ENCODE measurements at places on chromosomes 6 and 20.
A peak's percentile ranks its signal among the peaks of the same experiment; 100 is the strongest.

- peak; percentile 82 for DNase-seq
Observed at GRCh38 chr6:134422426-134423231, 104.7 kb upstream of the SGK1 start.

GRCh38 chr6:157106487-157106886, 216.8 kb downstream of the TMEM242 start:
- DNase-seq, result no peak

DNA sequence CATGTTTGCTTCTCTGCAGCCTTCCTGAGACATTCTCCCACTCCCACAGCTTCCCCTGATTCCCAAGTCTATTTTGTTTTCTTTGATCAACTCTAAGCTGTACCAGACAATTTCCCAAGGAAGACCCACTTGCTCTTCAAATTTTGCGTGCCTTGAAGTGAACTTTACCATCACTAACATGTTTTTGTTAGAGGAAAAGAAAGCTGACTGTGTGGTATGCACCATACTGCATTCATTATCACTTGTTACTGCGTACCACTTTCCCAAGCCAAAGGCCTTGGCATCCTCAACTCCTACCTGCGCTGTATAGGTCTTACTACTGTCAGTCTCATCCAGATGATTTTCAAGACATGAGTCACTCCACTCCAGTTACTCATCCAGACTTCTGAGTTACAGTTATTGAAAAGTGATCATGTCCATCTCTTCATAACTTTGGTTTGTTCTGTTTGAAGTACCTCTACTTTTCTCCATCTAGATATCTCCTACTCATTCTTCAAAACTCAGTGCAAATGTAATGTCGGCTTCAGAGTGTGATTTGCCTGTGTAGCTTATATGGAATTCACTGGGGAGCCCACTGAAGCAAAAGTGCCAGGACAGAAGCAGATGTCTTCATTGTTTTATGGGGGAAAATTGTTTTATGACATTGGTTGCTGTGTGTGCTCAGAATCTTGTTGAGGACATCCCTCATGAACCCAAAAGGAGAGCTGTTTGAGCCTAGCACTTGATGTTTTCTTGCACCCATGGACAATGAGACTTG, 5.2 kb downstream of the RPS12 start:
- DNase-seq, result no peak

DNA sequence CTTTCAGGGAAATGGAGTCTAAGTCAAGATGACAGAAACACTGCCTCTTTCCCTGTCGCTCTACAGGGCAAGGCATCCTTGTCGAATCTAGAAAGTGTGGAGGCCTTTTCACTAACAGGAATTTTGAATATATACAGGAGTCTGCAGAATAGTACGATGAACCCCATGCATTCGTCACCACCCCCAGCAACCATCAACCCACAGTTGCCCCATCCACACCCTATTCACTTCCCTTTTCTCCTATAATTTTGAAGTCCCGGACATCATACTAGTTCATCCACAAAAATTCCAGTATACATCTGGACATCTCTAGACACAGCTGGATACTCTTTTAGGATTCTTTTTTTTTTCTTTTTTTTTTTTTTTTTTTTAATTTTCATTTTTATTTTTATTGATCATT, 80.7 kb upstream of the RIN2 start:
- DNase-seq, result peak; percentile 80

DNA sequence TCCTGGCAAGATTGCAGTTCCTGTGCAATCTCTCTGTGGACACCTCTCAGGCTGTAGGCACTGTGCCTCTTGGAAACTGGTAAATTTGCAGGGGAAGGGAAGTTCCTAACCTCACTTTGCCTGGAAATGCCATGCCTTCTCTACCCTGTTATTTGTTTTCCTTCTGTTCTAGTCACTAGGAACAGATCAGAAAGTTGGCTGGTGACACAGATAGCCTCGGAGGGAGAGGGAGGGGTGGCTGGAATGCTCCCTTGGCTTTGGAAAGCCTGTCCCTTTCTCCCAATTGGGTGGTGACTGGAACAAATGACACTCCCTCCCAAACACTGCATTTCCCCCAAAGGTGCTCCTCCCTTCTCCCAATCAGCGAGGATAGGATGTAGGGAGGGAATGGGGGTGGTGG, 131.5 kb upstream of the F13A1 start:
- DNase-seq, result no peak

GRCh38 chr6:25477006-25477590, 174.9 kb upstream of the SCGN start:
- peak; percentile 34 for DNase-seq

GRCh38 chr6:122640366-122640765, 30.2 kb downstream of the PKIB start:
- DNase-seq, result no peak

DNA sequence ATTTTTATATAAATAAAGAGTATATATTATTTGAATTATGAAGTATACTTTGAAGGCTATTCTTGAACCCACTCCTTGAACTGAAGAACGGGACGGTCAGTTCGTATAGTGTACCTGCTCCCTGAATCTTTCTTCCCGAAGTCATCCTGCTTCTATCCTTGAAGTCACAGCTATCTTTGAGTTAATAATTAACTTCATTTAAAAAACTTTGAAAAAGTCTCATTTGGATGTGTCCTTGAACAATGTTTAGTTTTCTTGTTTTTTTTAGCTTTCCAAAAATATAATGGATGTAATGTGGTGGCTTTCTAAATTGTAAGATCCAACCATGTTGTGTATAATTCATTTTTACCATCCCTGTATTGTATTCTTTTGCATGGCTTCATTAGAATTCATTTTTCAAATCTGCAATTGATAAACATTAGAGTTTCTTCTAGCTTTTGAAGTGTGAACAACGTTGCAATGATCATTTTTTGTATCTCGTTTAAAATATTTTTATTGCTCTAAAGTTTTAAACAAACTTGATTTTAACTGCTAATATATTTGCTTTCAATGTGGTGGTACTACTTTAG, 94.4 kb downstream of the NCOA3 start:
- DNase-seq, result no peak

GRCh38 chr6:83978324-83978734, 55.2 kb upstream of the MRAP2 start:
- DNase-seq, result no peak

DNA sequence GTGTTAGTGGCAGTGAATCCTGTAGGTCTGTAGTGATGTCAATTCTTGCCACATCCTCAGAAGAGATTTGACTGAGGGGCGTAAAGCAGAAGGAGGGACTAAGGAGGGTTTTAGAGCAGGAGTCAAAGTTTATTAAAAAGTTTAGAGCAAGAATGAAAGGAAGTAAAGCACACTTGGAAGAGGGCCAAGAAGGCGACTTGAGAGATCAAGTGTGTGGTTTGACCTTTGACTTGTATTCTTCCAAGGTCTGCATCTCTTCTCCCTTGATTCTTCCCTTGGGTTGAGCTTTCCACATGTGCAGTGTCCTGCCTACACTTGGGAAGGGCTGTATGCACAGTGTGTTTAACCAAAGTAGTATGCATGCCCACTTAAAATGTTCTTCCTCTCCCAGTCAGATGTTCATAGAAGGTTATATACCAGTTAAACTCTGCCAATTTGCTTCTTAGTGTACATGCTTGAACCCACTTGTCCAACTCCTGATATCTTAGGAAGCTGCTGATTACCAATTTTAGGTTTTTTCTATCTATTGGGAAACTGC, 627.6 kb downstream of the MMUT start:
- DNase-seq, result no peak

DNA sequence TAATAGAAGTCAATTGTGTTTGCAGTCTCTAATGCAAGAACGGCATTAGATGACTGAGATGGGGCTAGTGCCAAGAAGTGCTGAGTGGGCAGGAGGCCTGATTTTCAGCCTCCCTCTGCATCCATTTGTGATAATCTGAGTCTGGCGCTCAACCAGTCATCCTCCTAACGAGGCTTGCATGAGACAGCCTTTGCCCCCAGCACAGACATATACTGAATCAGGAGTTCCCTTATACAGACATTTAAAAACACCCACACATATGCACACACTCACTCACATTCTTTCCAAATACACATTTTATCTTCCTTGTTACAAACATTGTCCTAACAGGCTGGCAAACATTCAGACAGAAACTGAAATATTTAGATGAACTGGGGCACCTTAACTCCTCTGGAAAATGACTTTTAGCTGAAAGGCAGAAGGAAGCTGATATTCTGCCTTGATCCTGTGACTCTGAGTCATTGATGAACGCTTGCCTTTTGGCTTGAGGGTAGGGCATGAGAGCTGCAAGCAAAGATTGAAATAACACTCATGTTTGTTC, 562.3 kb downstream of the DHX35 start:
- DNase-seq, result no peak

DNA sequence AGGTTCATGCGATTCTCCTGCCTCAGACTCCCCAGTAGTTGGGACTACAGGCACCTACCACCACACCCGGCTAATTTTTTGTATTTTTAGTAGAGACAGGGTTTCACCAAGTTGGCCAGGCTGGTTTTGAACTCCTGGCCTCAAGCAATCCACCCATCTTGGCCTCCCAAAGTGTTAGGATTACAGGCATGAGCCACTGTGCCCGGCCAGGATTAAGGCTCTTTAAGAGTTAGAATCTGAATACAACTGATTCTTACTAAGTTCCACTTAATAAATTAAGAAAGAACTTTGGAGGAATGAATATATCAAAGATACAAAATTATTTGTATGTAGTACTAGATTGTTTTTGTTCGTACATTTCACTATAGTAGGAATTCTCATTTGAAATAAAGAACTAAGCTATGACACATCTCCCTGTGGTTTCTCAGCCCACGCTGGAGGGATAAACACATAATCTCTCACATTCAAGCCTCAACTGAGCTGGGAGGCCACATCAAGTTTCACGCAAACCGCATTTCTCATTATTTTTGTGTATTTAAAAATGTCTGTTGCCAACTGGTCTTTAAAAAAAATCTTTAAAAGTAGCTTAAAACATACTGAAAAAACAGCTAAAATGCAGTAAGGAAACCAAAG, 34.2 kb downstream of the DTNBP1 start:
- peak; percentile 87 for DNase-seq

GRCh38 chr6:30810813-30811339, 66.5 kb upstream of the IER3 start:
- DNase-seq, result no peak

Data from osteoblast (primary cell).